ENCODE measurements at places on chromosomes 11 and 22.

DNA sequence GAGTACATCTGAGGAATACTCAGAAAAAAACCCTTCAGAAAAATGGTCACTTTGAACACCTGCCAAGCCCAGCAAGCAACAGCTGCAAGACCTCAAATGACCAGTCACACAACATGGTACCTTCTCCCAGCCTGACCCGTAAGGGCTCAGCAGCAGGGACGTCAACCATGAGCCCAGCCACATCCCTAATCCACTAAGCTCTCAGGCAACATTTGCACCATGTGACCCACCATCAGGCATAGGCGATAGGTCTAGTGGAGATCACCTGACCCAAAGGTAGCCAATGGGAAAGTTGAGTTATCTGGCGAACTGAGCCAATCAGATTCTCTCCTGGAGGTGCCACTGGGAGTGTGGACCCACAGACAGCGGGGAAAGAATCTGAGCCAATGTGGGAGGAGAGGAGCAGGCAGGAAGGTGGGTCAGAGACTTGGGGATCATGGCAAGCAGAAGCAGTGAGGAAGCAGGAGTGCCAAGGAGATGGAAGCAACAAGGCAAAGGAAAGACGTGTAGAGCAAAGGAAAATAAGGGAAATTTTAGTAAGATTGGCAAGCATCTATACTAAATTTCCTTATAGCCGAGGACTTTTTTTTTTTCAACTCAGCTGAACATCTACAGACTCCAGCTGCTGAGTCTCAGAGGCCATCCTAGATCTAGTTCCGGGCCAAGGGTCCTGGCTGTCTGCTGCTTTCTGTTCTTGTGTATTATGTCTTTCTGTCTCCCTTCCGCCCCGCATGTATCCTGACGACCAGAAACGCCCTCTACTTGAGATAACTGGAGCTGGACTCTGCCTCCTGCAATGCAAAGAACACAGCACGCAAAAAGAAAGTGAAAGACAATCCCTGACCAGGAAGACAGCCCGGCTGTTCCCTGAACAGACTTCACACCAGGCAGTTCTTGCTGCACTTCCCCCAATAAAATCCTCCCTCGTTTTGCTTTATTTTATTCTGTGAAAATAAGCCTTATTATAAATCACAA lies 11.0 kb upstream of the PLAAT2 start:
- DNase-seq, result peak; percentile 48

DNA sequence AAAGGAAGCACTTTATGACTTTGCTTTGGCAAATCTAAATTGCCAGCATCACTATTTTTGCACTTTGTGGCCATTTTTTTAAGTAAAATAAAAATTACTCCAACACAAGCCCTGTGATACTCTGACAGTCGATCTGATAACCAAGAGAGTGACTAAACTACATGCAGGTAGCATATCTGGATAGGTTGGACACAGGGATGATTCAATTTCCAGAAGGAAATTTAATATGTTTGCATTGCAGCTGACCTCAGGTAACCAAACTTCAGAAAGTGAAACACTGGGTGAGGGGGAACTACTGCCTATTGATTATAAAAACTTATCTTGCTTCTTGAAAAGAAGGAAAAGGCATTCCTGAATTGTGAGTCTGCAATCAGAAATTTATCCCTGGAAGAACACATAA lies 13.9 kb downstream of the OR5B3 start:
- no peak for DNase-seq

DNA sequence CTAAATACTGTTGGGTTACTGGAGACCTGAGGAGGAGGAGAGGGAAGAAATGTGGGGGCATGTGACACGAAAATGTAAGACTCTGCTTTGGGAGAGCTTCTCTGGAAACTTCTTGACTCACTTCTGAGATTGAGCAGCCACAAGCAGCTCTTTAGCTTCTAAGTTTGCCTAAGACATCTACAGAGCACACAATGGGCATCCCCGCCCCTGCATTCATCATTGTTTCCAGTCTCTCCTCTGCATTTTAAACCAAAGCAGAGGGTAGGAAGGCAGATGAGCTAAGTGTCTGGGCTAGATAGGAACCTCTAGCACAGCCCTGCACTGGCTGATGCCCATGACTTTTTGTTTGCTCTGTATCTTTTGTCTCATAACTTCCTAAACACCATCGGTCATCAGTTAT lies 2.1 kb upstream of the OR52D1 start:
- no peak for DNase-seq

DNA sequence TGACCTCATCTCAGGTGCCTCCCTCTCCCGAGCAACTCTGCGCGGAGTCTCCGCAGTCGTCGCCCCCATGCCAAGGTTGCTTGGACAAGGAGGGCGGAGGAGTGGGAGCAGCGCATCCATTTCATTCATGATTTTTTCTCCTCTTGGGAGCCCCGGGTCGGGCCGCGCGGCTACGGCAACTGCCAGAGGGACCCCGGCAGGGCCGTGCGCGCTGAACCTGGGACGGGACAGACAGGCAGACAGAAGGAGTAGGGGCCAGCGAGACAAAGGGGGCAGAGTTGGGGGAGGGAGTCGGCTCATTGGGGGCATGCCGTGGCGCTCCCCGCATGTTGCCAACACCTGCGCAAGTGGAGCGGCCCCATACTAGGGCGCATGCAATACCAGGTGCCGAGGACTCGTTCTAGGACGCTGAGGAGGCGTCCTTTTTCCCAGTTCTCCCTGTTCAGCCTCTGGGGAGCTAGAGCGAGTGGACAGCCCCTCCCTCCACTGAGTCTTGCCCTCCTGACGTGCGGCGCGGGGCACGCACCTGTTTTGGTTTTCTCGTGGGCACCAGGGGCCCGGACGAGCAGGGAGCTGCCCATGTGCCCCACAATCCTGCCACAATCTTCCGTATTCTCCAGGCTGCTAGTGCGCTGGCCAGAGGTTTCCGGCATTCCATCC lies 501 bp upstream of the PTPN5 start:
- no peak for DNase-seq

DNA sequence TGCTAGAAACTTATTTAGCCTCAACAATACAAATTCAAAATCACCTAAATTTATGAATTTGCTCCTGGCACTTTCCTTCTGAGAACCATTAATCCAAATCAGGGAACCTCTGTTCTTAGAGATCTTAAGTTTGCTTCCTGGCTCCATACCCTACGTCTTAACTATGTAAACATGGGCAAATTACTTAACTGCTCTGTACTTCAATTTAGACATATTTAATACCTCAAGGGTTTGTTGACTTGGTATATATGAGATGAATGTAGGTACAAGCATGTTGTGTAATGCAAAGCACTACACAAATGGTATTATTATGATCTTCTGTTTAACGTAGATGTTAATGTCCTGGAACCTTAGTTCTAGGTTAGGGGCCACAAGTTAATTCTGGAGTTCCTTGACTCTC lies 22.6 kb upstream of the ARHGAP20 start:
- no peak for DNase-seq

- DNase-seq, result no peak
Observed at GRCh38 chr11:59186130-59186594, 14.2 kb downstream of the DTX4 start.

GRCh38 chr11:10314199-10315072 lies 9.6 kb downstream of the ADM start:
- DNase-seq, result no peak

- no peak for DNase-seq
Observed at GRCh38 chr22:35422145-35422544, 22.2 kb downstream of the MCM5 start.

DNA sequence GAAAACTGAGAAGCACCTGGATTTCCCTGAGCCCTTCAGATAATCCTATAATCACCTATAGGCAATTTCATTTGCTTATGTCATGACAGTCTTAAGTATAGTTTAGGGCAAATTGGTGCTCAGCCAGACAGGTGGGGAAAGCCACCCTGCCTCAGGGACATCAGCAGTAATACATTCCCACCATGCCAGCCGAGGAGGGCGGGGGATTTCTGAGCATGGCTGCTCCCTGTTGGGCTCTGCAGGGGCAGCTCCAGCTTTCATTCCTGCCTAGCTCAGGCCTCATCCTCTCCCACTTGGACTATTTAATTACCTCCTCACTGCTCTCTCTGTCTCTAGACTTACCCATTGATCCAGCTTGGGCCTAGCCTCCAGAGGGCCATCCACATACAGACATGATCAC lies 9.0 kb upstream of the DRD2 start:
- DNase-seq, result no peak

DNA sequence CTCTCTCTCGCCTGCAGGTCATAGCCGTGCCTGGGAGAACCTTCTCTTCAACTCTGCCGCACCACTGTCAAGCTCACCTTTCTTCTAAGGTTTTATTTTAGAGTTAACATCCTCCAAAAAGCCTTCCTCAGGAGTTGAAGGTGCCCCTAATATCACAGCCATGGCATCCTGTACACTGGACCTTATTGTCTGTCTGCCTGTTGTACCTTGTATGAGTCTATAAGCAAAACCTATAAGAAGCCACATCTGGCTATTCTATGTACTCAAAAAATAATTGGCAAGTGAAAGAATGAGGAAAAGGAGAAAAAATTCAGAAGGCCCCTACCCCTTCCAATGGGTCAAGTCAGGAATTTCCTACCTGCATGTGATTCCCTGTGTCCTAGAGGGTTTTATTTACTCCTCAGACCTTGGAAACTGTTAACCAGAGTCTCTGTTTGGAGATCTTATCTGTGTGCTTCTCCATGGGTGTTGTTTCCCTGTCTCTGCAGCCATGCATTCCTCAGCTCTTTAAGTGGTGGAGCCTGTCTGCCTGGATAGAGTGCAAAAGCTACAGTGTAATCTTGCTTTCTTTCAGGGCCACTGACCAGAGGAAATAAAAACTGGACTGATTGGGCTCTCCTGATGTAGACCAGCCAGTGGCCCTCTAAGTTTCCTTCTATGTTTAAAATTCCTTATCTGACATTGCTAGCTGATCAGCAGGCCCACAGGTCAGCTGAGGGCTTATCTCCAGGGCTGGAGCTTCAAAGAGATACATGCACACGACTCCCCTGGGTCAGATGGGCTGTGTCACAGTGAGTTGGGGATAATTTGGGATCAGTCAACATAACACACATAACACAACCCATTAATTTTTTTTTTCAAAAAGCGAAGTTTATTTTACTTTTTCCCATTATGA lies 37.6 kb upstream of the TMEM135 start:
- peak; percentile 10 for DNase-seq

GRCh38 chr11:36306888-36307287 lies 10.8 kb downstream of the PRR5L start:
- DNase-seq, result no peak

DNA sequence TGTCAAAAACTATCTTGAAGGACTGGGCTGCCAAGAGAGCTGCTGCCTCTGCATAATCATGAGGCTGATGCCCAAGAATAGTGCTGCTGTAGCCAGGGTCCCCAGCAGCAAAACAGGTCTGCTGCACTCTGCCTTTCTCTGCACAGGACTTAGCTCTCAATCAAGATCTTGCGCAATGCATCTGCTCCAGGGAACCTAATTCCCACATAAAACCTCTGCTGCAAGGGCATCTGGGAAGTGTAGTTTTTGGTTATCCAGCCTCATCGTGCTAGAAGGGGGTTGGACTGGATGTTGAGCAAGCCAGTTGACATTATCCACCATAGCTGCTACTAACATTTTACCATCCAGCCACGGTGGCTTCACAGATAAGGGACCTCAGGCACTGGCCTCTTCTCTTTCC lies 192.7 kb downstream of the C11orf91 start:
- no peak for DNase-seq

- DNase-seq, result no peak
Observed at GRCh38 chr22:26054841-26055605, 114.2 kb upstream of the SEZ6L start.

DNA sequence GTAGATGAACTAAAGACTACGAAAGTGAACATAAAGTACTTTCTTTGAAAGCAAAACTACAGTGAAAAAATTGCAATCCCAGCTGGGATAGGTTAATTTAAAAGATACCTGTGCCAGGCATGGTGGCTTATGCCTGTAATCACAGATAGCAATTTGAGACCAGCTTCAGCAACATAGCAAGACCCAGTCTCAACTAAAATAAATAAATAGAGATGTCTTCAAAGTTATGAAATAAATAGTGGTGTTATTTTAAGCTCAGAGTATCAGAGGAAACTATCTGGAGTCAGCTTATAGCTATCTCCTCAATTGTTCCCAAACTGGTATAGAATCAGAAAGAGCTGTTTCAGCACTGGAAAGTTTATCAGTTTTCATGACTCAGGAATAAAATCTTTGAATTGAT lies 17.3 kb upstream of the MMP13 start:
- no peak for DNase-seq

DNA sequence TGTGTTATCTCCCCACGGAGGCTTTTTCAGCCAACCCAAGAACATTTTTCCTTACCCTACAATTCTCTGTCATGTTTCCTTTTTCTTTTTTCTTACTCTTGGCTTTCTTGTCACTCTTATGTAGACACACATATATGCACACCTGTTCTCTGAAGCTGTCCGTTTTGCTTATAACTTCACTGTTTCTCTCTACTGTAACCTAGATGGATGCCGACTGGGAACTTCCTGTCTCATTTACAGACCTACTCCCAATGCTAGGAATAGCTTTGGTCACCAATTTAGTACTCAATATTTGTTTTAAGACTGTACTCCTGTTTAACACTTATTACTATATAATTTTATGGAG lies 9.9 kb upstream of the CASP12 start:
- DNase-seq, result no peak

GRCh38 chr11:18203723-18204122 lies 31.1 kb downstream of the MRGPRX4 start:
- DNase-seq, result no peak

DNA sequence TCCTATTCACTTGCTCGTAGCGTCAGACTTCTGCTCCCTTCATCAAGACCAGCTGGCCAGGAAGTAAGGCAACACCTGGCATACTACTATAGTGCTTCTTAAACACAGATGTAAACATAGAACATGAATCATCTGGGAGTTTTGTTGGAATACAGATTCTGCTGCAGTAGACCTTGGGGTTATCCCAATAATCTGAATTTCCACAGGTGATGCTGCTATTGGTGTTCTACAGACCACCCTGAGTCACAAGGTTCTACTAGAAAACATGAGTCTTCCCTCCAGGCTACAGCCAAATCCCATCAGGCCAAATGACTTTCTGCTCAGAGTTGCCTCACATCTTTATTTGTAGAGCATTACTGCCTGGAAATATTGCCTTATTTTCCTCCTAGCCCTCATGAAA lies 175.2 kb downstream of the NELL1 start:
- no peak for DNase-seq

- no peak for DNase-seq
Observed at GRCh38 chr22:30695871-30696655, 1.4 kb downstream of the OSBP2 start.

DNA sequence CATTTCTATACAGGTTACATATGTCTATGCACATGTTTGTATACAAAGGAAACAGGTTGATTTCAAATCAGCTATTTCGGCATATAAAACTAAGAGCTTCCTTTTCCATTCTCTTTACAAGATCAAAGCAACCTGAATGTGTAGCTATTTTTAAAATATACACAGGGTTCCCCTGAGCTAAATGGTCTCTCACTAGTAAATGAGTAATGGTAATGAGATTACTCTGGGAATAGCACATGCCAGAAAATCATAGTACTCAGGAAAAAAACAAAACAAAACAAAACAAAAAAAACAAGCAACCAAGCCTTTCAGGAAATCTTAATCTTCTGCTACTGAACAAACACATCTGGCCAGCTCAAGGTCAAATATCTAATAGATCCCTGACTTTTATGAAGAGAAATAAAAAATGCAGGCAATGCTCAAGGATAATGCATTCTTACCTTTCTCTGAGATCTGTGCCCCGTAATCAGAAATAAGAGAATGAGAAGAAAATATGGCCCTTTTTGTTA lies 156.6 kb upstream of the POU2AF2 start:
- no peak for DNase-seq

- no peak for DNase-seq
Observed at GRCh38 chr11:79397252-79397651, 43.6 kb downstream of the TENM4 start.

GRCh38 chr11:94533696-94534630 lies 9.8 kb upstream of the FUT4 start:
- no peak for DNase-seq

GRCh38 chr11:21896746-21897602 lies 295.9 kb upstream of the ANO5 start:
- DNase-seq, result no peak

All from AG09319 (cell line).